Stimulated activated CD8-positive, alpha-beta memory T cell treated with anti-CD3 and anti-CD28 coated beads, Interleukin-15, amount 100 ng/mL, for 24 hours (primary cell): ENCODE measurements at places on chromosomes 2 and 18.

GRCh38 chr18:21364471-21364870 lies 122.4 kb downstream of the GREB1L start:
- DNase-seq = no peak

DNA sequence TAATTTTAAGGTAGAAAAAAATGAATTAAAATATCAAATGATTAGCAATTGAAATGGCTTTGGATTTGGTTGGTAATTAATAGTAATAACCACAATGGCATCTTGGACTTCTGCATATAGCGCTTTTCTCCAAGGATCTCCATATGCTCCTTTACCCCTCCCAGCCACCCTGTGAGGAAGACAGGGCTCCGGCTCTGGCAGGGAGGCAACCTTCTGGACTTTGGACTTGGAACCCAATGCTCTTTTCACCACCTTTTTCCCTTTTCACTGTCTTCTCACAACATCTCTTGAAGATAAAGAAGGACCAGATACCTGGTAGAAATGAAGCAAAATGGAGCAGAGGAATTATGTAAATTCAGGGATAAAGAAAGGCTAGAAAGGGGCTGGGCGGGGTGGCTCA lies 23.8 kb upstream of the SERTAD2 start:
- DNase-seq = no peak

GRCh38 chr2:80971-81736 lies 34.8 kb upstream of the FAM110C start:
- no peak for DNase-seq

GRCh38 chr18:11850821-11851145 lies 430 bp upstream of the CHMP1B start:
- DNase-seq = no peak

DNA sequence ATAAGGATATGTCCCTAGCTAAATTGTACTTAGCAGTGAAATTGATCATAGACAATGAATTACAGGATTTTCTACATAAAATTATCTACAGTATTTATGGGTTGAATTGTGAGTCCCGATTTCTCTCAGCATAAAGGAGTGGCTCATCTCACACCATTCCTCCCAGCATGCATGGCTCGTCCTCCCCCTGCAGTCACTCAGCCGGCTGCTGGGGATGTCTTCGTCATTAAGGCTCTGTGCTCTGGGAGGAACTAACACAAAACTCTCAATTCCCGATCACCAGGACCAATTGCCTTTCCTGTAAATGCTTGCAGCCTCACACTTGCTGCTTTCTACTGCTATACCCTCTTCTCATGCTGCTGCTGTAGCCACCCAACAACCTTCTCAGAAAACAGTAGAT lies 75.9 kb downstream of the TXNL1 start:
- DNase-seq = no peak

DNA sequence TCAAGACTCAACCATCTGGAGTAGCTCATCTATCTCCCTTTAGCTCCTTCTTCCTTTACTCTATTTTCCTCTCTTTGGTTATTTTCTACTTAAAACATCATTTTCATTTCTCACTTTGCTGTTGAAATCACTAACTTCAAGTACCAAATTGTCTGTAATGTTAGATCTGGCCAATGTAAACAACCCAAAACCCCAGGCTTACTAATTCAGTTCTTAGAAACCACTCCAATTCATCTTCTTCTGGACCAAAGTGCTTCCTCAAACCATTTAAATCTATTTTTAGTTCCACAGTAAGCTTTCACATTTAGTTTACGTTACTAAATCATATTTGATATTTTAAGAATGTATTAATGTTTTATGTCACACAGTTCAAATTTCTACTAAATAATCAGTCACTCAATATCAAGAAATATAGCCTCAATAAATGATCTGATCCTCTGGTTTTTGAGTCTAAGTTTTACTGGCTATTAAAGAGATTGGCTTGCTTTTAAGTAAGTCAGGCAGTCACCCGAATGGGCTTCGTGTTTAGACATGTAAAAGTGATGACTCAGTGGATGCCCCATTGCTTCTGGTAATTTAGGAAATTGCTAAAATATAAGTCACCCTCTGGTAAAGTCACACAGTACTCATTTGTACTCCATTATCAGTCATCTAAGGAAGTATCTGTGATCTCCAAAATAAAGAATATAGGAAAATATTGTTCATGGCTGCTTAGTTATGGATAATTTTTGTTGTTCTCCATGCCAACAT lies 527.2 kb upstream of the SOX11 start:
- no peak for DNase-seq

DNA sequence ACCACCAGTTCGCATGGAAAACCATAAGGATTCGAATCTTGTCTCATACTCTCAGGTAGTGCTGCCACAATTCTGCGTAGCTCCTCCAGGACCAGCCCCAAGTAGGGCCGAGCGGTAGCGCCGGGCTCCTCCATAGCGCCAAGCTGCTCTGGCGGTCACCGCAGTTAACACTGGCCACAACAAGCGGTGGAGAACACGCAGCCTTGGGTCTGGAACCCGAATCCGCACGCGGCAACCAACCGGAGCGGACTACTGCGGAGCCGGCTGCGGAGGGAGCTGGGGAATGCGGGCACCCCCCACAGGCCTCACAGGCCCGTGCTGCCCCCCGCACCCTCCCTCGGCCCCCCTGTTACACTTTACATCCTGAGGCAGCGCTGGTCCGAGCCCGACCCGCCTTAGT lies 531.5 kb downstream of the STK39 start:
- DNase-seq = no peak

DNA sequence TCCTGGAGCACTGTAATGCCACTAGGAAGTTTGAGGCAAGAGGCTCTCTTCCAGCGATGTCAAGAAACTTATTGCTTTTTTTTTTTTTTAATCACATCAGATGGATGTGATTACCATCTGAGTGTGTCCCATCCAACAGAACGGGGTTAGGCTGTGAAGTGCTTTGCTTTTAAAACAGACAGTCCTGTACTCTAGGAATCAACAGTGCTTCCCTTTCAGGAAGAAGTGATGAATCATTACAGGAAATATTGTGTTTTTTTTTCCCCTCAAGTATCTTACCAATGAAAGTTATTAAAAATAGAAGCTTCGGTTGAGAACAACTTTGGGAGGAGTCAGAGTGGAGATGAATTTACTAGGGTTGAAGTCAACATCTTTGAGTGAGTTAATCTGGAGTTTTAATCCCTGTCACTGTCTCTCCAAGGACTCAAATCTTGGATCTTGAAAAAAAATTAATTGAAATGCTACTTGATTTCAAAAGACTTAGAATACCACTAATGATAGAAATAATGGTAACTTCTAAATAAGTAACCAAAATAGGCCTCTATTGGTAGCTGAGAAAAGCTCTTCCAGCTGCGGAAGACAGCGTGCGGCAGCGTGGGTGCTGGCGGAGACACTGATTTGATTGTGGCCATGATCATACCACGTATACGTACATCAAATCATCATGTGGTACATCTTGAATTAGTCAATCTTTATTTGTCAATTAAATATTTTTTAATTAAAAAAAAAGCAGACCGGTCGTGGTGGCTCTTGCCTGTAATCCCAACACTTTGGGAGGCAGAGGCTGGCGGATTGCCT lies 45.5 kb downstream of the GATA6 start:
- DNase-seq = no peak

- no peak for DNase-seq
Measured at GRCh38 chr2:176163672-176164056, 6.6 kb downstream of the HOXD3 start.

GRCh38 chr18:49738721-49739120 lies 74.6 kb downstream of the ACAA2 start:
- no peak for DNase-seq

GRCh38 chr2:100852999-100853908 lies 33.3 kb downstream of the NPAS2 start:
- DNase-seq = no peak

DNA sequence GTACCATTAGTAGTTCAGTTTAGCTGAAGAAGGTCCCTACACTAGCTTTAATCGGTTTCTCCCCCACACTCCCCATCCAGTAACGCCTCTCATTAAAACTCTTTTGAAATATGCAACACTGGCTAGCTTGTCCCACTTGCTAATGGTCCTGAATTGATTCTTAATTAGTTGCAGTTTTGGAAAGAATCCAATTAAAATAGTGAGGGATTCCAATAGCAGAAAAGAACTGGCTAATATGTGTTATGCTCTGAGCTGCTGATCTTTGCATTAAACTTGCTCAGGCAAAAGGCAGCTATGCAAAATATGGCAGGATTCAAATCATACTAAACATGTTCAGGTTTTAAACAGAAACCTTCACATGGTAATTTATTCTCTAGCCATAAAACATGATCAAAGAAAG lies 252.5 kb upstream of the HNRNPA3 start:
- no peak for DNase-seq

DNA sequence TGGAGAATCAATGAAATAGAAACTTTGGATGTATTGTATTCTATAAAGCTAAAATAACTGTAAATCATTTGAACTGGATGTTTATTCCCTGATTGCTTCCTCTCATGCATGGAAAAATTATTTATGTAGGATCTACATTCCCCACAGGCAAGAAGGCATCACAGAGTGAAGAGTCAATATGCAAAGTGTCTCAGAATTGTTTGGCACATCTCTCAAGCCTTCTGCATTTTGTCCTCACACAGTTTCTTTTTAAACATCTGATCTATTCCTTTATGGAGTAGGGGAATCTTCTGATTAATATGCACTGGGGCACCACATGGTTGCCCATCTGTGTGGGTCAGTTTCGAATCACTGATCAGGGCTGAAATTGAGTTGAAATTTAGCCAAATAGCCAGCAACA lies 465.4 kb downstream of the ZNF804A start:
- DNase-seq = no peak

GRCh38 chr2:36339607-36340218 lies 15.9 kb upstream of the CRIM1 start:
- no peak for DNase-seq

DNA sequence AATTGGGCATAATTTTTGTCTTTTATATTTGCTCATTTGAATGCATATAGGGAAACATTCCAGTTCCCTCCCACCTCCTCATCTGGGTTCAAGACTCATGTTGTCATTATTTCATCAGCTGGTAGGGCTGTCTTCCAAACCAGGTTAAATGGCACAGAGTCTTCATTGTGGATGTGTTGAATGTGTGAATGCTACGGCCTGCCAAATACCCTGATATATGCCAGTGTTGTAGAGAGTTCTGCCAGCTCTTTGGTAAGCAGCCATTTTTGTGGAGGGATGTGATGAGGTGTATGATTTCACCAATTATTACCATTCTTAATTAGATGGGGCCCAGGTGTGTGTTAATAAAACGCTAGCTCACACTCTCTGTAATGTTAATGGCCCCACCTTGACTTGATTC lies 121.7 kb downstream of the LYPD6B start:
- DNase-seq = no peak

- DNase-seq = no peak
Measured at GRCh38 chr18:55466789-55467188, 121.2 kb downstream of the TCF4 start.

- DNase-seq = no peak
Measured at GRCh38 chr18:11672198-11672597, 16.9 kb upstream of the GNAL start.

DNA sequence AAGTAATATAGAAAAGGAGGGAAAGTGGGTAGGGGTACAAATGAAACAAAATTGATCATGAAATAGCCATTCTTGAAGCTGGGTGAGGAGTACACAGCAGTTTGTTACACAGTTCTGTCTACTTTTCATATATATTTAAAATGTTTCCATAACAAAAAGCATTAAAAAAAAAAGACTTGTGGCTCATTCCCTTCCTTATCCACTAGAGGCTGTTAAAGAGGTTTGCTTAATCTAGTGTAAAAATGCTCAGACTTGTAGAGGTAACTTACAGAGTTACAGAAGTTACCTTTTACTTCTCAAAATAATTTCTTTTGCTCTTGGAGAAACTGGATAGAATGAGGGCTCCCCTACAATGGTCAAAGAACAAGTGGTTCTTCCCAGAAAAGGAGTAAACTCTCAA lies 8.1 kb upstream of the WIPF1 start:
- DNase-seq = no peak

- no peak for DNase-seq
Measured at GRCh38 chr2:110770959-110771431, 38.6 kb downstream of the ACOXL start.

DNA sequence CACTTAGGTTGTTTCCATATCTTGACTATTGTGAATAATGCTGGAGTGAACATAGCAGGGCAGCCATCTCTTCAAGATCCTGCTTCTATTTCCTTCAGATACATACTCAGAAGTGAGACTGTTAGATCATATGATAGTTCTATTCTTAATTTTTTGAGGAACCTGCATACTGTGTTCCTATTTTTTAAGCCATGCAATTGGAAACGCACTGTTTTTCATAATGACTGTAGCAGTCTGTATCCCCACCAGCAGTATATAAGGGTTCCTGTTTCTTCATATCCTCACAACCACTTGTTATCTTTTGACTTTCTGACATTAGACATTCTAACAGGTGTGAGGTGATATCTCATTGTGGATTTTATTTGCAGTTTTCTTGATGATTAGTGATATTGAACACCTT lies 15.5 kb downstream of the NEURL3 start:
- DNase-seq = no peak

DNA sequence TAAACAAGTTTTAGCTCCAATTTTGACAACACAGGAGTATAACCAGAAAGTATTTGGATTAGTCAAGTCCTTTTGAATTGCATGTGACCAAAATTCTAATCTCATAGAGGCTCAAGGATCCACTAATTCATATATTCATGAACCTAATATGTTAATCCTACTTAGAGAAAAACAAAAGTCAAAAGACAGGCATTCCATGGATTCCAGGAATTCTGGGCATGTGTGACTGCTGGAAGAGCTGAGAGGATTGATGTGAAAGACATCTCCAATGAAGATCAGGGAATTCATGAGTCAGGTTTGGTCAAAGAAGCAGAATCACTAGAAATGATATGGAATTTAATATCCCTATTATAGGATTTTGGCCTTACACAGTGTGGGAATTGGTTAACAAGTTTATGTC lies 1494.6 kb upstream of the DDX18 start:
- DNase-seq = no peak
